Stimulated activated CD4-positive, alpha-beta T cell treated with anti-CD3 and anti-CD28 coated beads, Interleukin-2, amount 100 ng/mL, for 24 hours (primary cell): ENCODE measurements at places on chromosomes 1 and 21.

GRCh38 chr1:222561656-222562055 lies 13.8 kb upstream of the HHIPL2 start:
- no peak for DNase-seq

DNA sequence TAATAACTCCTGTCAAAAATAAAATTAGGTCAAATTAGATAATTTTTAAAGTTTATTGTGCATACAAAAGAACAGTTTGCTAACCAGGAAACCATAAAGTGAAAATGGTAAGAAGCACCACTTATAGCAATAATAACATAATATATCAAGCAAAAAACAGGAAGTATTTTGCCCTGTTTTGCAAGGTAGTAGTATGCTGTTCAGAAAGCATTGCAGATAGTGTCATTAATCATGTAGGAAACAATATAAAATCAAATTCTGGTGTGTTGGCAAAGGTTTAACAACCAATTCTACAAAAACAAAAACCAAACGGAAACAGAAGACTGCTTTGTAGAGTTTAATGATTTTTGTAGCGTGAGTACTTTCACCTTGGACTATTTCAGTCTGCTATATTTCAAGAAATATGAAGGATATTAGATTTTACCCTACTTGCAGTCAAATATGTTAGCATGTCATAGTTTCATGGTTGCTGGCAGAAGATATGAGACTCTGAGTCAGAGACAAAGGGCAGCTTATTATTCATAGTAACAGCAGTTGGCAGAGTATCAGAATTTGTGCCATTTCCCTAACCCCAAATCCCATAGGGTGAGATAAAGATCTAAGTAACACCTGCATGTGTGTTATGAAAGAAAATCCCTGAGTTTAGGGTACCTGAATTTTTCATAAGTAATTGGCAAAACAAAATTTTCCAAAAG lies 729.0 kb upstream of the BRINP3 start:
- DNase-seq = no peak

GRCh38 chr1:246454655-246455054 lies 52.4 kb downstream of the SMYD3 start:
- no peak for DNase-seq

DNA sequence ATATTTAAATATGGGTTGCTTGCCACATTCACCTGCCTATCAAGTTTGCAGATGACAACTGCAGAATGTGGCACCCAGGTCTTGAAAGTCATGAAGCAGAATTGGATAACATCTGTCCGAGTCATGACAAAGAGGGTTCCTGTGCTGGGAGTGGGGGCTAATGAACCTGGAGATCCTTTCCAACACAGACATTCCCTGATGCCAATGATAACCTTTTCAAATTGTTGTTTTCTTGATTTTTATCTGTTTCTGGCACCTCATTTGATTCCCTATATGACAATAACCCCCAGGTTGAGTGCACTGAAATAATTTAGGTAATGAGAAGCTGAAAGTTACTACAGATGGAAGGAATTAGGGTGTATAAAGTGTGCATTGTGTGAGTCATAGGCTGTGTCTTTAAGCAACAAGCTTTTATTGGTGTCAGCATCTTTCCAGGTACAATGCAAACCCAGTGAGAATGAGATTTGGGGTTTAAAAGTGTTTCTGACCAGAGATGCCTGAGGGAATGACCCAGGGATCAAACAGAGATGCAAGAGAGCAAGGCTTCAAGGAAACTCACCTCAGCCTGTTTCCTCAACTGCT lies 32.0 kb upstream of the IL10 start:
- DNase-seq = no peak

DNA sequence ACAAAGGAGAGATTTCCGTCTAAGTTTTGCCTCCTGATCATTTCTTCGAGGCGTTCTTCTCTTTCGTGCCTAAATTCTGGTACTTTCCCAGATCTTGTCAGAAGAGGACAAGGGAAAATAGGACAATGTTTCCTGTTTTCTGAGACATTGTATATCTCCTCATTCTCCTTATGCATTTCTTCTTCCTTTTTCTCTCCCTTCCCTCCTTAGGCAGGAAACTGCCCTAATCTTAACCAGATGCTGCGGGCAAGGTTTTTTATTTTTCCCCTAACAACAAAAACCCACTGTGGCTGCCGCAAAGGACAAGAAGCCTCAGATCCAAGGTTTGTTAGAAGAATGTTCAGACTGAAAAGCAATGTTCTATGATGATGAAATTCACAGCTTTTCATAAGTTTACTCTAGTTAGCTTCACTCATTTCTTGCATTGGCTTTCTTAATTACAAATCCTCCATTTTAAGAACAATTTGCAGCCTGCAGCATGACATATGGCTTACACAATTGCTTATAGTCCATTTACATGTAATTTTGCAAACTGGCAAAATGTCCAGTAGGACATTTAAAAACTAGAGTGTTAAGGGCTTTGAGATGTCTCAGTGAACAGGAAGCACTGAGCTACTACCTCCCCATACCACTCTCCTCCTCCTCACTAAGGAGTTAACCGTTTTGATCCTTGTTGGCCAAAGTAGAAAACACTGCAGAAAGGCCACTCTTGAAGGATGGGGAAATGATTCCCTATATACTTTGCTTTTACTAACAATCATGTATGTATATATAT lies 624 bp downstream of the CTSK start:
- no peak for DNase-seq

DNA sequence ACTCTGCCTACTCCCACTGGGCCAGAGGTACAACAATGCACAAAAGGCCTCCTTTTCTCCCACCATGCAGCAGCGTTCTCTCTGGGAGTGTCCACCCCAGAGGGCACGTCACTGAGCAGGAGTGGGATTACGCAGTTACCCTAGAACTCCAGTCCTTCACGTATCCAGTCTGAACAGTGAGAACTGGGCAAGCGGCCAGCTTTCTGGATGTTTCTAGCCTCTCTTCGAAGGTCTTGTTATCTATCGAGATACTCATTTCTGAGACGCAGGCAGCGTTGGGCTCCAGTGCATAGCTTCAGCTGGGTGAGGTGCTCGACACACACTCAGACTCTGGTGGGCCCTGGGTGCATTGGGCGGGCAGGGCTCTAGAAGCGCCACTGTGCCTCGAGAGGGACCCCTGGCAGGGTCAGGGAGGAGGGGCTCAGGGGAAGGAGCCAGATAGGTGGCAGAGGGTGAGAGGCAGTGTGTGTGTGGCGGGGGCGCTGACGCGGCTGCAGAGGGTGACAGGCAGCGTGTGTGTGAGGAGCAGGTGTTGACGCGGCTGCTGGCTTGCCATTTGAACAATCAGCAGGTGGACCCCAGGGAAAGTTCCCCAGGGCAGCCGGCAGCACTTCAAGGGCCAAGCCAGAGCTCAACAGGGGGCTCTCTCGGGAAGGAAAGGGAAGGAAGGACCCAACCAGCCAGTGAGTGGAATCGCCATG lies 27.9 kb downstream of the PRDM15 start:
- no peak for DNase-seq

DNA sequence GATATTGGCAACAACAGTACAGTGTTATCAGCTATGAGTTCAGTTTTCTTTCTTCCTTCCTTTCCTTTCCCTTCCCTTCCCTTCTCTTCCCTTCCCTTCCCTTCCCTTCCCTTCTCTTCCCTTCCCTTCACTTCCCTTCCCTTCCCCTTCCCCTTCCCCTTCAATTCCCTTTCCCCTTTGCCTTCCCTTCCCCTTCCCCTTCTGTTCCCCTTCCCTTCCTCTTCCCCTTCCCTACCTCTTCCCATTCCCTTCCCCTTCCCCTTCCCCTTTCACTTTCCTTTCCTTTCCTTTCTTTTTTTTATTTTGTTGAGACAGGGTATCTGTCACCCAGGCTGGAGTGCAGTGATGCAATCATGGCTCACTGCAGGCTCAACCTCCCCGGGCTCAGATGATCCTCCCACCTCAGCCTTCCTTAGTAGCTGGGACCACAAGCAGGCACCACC lies 72.3 kb upstream of the CAPZB start:
- no peak for DNase-seq
